Caki2 (cell line): ENCODE measurements at places on chromosomes 11 and 22.

DNA sequence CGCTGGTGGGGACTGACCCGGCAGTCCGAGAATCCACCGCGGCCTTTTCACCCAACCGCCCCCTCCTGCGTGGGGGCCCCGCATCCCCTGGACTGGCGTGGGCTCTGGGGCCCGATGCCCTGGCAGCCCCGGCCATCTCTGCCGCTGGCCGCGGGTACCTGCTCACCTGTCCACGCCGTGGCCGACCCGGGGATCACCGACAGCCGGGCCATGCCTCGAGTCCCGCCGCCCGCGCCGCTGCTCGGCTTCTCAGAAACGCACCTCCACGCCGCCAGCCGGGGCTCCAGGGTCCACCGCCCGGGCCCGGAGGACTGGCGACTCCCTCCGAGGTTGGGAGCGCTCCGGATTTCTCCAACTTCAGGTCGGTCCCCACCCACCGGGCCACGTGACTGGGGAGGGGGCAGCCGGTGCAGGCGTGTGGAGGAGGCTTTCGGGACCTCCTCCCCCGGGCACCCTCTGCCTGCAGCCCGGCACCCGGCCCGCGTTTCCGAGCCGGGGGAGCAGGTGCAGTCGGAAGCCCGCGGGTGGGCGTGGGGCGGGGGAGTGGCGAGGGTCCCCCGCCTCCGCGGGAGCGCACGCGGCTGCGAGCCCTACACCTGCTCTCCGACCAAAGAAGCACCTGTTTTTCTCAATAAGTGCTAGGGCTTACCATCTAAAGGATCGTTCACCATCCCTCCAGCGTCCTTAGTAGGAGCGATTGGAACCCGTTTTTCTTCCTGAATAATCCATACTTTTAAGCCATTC lies 554 bp upstream of the NRIP3 start:
- DNase-seq = no peak

DNA sequence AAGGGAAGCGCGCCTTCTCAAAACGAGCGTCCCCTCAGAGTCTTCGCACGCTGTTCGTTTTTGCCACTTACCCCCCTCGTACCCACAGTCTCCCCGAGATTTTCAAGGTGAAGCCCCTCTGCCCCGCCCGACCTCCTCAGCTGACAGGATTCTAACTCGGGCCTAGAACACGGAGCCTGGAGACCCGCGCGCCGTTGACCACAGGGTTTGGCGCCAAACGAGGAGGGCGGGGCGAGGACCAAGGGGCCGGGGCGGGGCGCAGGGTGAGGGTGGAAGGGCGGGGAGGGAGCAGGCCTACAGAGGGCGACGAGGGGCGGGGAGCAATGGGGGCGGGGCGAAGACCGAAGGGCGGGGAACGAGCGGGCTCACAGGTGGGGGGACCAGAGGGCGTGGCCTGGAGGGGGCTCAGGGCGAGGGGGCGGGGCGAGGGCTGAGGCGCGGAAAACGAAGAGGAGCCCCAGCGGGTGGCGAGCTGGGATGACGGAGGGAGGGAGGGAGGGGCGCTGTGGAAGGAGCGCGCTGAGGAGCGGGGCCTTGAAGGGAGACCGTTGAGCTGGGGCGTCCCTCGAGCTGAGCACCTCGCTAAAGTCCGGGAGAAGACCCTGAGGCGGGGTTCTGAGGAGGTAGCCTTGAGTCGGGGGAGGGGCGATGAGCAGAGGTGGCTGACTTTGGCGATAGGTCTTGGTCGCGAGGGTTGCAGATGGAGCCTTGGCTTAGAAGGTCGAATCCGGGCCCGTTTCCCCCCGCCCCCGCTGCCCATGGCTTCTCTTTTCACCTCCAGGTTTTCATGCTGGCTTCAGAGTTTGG lies at the start of gene DMC1:
Gene DMC1, minus strand, starts transcription at position 212 of the 807 bp plus-strand sequence. CDS start 1,927 bp downstream, outside the sequence.
- peak; percentile 74 for DNase-seq

DNA sequence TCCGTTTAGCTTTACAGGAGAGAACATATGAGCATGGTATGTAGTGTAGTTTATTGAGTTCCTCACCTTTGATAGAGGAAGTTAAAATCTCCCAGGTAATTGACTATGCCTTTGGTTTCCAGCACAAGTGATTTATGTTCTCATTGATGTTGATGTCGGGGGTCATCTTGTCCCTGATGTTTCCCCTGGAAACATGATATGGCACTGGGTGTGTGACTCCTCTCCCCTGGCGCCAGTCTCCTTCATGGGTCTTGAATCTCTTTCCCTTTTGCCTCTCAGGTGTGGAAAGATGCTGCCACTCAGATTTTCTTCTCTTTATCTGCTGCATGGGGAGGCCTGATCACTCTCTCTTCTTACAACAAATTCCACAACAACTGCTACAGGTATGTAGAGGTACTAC lies 28.3 kb downstream of the SLC6A5 start:
- no peak for DNase-seq

DNA sequence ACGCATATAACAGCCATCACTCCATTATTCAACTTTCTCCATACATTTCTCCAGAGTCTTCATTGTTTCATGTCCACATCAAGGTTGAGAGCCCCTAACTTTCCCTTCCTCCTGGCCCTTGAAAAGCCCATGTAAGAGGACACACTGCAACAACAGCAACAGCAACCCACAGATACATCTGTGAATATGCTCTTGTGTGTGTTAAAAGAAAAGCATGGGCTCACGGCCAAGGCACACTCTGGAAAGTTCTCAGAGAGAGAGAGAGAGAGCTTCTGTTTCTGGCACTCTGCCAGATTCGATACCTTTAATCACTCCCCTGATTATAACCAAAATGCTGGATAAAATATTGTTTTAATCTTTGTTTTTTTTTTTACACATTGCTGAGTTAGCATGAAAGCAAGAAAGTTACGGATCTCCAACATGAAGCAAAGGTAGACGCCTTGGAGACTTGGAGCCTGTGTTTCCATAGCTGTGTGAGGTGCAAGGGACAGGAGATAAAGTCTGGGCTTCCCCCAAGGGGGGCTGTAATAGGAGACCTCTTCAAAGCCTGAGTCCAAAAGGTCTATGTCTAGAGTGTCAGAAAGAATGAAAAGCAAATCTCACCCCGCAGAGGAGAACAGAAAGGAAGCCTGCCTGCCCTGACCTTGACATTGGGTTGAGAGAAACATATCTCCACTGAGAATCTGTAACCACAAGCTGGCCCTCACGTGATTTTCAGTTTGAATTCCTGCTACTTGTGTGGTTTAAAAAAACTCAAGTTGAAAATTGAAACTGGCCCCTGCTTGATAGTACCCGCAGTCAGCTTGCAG lies 33.7 kb upstream of the MPPED1 start:
- DNase-seq = no peak

GRCh38 chr11:81380395-81380794 lies 1353.3 kb downstream of the FAM181B start:
- no peak for DNase-seq

GRCh38 chr11:13107544-13108044 lies 98.5 kb downstream of the RASSF10 start:
- no peak for DNase-seq

GRCh38 chr11:130634186-130634585 lies 185.7 kb downstream of the ADAMTS15 start:
- DNase-seq = no peak

- no peak for DNase-seq
These were observed 21.8 kb downstream of the OR5AN1 start for GRCh38 chr11:59380263-59381059.

GRCh38 chr11:41872426-41872825 lies 413.0 kb upstream of the LRRC4C start:
- DNase-seq = no peak

- no peak for DNase-seq
These were observed 51.0 kb upstream of the IGLL5 start for GRCh38 chr22:22836635-22837034.

- no peak for DNase-seq
These were observed 21.3 kb downstream of the MORC2 start for GRCh38 chr22:30947173-30947815.

DNA sequence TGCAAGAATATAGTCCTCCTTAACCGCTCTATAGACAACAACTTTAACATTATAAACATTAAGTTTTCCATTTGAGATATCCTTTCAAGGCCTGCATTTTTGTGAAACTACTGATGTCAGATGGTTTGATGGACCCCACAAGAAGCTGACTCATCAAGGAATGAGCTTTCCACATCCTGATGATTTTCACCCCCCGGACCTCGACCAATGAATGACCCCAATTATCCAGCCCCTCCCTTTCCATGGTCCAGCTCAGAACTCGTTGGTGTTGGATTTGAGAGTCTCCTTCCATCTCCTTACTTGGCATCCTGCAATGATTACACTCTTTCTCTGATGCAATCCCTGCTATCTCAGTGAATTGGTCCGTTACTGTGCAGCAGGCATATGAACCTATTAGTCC lies 31.8 kb upstream of the GUCY1A2 start:
- DNase-seq = no peak

DNA sequence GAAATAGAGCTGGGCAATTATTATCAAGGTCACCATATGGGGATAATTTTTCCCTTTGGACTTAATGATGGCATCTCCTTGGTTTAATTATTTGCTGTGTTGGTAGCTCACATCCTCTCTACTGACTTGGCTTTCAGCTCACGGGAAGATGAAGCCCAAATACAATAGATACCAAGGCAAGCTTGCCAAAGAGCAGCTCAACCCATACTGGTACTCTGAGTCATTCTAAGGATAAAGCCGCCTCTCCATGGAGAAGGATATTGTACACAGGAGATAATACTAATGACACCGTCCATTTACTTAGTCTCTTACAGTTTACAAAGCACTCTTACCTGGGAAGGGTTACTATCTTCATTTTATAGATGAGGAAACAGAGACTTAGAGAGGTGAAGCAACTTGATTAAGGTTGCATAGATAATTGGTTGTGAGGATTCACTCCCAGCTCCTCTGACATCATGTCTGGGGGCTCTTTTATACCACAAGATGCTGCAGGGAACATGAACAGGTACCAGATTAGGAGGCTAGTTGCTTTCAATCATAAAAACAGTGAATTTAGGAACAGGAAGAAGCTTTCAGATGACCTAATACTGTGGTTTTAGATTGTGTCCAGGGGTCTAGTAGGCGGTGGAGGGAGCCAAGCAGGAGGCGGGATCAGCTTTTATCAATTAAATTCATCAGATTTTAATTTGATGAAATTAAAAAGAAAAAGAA lies 48.3 kb upstream of the PICALM start:
- DNase-seq = peak; percentile 71

DNA sequence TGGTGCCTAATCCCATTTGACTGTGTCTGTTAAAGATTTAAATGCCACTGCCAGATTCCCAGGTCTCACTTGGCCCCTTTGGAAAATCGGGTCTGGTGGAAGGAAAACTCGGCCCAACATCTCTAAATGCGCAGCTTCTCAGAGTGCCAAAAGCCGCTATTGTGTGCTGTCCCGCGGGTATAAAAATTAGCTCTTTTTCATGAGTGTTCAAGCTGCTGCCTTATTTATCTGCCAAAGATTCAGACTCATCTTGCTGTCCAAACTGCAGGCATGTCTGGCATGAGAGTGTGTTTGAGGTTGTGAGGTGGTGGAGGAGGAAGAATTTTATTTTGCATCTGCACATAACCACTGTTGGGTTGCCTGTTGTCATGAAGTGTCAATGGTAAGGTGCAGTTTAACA lies 91.4 kb downstream of the NELL1 start:
- DNase-seq = no peak

GRCh38 chr11:108620958-108621772 lies 27.6 kb upstream of the EXPH5 start:
- DNase-seq = no peak

GRCh38 chr22:24410110-24410856 lies 17.1 kb upstream of the ADORA2A start:
- no peak for DNase-seq

DNA sequence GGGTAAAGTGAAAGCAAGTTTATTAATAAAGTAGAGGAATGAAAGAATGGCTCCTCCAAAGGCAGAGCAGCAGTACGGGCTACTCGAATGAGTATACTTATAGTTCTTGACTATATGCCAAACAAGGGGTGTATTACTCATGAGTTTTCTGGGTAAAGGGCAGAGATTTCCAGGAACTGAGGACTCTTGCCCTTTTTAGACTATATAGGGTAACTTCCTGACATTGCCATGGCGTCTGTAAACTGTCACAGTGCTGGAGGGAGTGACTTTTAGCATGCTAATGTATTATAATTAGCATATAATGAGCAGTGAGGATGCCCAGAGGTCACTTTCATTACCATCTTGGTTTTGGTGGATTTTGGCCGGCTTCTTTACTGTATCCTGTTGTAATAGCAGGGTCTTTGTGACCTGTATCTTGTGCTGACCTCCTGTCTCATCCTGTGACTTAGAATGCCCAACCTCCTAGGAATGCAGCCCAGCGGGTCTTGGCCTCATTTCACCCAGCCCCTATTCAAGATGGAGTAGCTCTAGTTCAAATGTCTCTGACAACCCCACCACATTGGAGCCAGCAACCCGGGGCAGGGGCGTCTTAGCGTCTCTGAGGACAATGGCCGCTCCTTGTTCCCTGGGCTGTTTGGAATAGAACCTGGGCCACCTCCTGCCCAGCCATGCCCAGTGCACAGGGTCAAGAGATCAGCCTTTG lies 34.9 kb upstream of the CD82 start:
- DNase-seq = no peak

- no peak for DNase-seq
These were observed 366.8 kb downstream of the SHANK2 start for GRCh38 chr11:70885281-70886231.

- no peak for DNase-seq
These were observed 10.4 kb downstream of the OR52K2 start for GRCh38 chr11:4459500-4459899.

DNA sequence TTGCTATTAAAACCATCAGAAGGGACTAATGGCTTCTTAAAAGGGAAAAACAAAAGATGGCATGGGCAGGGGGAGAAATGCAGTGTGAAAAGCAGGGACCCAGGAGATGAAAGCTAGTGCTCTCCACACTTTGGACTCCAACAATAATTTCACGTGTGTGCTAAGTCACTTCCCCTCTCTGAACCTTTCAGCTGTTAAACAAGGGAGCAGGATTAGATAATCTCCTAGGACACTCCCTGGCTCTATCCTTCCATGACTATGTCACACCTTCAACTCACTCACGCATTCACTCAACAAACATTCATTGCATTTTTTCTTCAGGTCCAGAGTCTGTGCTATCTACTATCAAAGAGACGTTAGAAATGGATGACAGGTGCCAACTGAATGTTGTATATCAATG lies 88.7 kb downstream of the SYN3 start:
- no peak for DNase-seq

DNA sequence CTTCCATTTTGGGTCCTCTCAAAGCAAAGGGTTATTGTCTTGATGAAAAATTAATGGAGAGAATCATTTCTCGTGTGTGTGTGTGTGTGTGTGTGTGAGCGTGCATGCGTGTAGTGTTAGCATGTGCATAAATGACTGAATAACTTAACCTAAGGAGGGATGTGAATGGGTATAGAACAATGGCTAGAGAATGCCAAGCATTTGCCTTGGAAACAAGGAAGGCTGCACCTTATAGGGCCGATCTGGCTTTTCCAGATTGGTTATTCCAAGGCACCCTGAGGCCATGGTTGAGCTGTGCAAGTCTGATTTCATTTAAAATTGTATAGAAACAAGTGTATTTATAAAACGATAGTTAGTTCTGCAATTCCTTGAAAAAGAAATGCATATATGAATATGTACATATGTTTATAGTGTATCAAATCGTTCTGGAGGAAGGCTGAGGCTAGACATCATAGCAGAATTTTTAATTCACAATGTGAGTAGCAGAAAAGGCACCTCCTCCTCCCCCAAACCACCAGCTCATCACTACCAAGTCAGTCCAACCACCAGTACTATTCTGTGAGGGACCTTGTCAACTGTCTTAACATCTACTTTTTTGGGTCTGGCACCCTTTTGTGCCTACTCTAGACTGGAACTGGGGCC lies 322.7 kb upstream of the ISX start:
- no peak for DNase-seq

GRCh38 chr11:8828580-8829361 lies 82.2 kb upstream of the AKIP1 start:
- DNase-seq = no peak

- peak; percentile 50 for DNase-seq
These were observed 10.7 kb downstream of the BCL9L start for GRCh38 chr11:118914987-118915386.
